Right lobe of liver (tissue), 6 donors: ENCODE measurements at places on chromosomes 12 and 14. TPM values are rescaled to one million over a fixed set of nuclear protein-coding genes. Genes with fewer than 3 reads are reported as not detected.

RNASE4 gene
- 150 TPM for total RNA-seq

NANOG gene
- not detected for total RNA-seq

DNA sequence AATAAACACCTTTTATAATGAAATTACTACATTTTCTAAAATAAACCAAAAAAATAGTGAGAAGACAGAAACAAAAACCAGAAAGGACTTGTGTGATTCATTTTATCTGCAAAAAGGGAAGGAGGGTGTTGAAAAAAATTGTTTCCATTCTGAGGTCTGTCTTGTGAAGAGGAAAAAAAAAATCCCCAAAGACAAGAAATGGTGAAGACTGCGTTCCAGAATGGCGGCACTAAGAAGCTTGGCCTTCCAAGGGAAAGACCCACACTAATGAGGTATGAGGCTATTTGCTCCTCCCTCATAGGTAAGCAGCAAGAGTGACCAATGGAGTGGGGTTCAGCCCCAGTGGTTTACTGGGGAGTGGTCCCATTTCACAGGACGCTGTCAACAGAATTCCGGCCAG is 35.0 kb downstream of the GNPTAB start:
- no peak for DNase-seq

- DNase-seq, result no peak
Observed at GRCh38 chr12:92437452-92437851, 265.3 kb upstream of the PLEKHG7 start.

CGRRF1 gene
- 6.1 TPM for total RNA-seq

DNA sequence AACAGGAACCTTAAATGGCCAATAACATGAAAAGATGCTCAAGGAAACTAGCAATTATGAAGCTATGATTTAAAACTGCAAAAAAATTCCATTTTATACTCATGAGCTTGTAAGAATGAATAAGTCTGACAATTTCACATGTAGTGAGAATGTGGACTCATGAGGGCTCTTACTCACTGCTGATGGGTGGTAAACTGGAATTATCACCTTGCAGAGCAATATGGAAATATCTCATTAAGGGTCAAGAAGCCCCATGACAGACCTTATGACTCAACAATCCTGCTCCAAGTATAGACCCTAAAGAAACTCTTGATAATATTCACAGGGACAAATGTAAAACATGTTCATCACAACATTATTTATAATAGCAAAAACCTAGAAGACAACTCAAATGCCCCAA is 23.5 kb upstream of the SMAGP start:
- DNase-seq, result no peak

HOMEZ gene
- total RNA-seq, result 6.8 TPM

SSPN gene
- 0.80 TPM for total RNA-seq

- DNase-seq, result no peak
Observed at GRCh38 chr12:75529826-75530225, 18.4 kb upstream of the KRR1 start.

GRCh38 chr12:6631549-6631961 is 4.2 kb downstream of the LPAR5 start:
- DNase-seq, result no peak

DNA sequence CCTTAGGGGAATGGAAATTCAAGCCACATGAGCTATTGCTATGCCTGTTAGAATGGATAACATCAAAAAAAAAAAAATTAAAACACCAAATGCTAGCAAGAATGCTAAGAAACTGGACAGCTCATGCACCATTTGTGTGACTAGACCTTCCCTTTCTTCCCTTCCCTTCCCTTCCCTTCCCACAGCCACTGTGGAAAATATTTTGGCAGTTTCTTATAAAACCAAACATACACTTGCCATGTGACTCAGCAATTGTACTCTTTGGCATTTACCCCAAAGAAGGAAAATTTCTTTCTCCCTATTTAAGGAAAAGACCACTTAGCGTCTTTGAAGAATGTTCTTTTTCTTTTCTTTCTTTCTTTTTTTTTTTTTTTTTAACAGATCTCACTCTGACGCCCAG is 49.1 kb upstream of the FKBP4 start:
- no peak for DNase-seq

DNA sequence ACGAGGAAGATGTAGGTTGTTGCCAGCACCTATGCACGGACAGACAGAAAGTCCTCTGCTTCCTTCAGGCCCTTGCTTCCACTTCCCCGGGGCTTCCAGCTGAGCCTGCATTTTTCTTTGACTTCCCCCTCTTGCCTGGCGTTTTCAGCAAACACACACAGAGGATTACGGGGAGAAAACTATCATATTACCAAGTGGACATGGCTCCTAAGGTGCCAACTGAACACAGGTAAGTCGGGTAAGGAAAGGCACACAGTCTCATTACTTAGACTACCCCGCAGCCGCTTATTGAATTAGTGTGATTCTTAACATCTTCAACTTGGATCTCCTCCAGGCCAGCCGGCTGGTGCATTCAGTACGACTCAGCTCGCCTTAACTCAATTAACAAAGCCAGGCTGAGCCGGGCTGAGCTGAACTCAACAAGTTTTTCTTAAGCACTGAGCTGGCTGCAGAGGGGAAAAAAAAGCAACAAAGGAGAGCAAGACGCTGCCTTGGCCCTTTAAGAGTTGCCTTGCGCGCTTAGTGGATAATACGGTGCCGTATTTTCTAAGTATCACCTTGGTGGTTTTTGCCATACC is 19.2 kb upstream of the MAP1LC3B2 start:
- DNase-seq, result no peak

DNA sequence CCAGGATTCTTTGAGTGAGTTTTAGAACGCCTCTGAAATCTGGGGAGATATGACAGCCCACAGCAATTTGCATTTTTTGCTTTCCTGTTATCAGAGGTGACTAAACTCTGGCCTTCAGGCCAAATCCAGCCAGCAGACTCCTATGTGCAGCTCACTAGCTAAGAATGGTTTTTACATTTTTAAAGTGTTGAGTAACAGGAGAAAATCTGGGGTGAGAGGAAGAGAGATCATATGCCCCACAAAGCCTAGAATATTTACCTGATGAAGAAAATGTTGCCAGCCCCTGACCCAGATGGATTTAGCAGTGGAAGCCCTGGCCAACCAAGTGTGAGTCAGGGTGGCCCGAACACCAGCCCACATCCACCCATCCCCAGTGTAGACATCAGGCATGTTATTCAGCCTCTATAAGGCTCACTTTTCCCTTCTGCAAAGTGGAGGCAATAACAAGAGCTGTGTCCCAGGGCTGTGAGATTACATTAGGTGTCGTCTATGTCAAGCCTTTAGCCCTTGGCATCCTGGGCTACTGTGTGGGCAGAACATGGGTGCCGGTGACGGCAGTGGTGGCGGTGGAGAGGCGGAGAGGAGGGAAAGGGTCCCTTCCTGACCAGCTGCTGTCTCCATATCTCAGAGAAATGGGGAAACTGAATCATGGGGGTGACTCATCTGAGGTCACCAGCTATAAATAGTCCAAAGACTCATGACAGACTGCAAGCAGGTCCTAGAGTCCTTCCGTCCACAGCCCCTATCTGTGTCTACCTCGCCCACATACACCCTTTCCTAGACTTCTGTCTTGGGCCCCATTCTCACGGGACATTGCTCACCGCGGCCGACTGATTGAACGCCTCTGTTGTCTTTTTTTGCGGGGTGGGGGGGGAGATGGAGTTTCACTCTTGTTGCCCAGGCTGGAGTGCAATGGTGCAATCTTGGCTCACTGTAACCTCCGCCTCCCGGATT is 32.6 kb upstream of the CD9 start:
- peak; percentile 67 for DNase-seq

- no peak for DNase-seq
Observed at GRCh38 chr12:22978962-22979361, 354.0 kb downstream of the ETNK1 start.

- no peak for DNase-seq
Observed at GRCh38 chr14:99649219-99649618, 4.3 kb downstream of the HHIPL1 start.

GAS2L3 gene
- 5.8 TPM for total RNA-seq

- no peak for DNase-seq
Observed at GRCh38 chr12:50425589-50426258, 25.0 kb downstream of the LARP4 start.

- DNase-seq, result no peak
Observed at GRCh38 chr14:94879537-94879936, 109.6 kb upstream of the GSC start.

AMHR2 gene
- total RNA-seq, result 0.74 TPM

CCDC197 gene
- not detected for total RNA-seq

- DNase-seq, result peak; percentile 63
Observed at GRCh38 chr12:57740656-57741412, 2.3 kb upstream of the AGAP2 start.

ADCK1 gene
- total RNA-seq, result 4.7 TPM

ATL1 gene
- 0.47 TPM for total RNA-seq

CDK4 gene
- 23.3 TPM for total RNA-seq
